T-helper 17 cell (primary cell): ENCODE measurements at places on chromosomes 12 and 14.

GRCh38 chr14:61120576-61120975 is 139.5 kb downstream of the SLC38A6 start:
- peak; percentile 4 for DNase-seq

GRCh38 chr12:104024348-104024747 is 25.6 kb downstream of the GLT8D2 start:
- no peak for DNase-seq

- DNase-seq = no peak
Measured at GRCh38 chr12:13744561-13744960, 236.8 kb downstream of the GRIN2B start.

DNA sequence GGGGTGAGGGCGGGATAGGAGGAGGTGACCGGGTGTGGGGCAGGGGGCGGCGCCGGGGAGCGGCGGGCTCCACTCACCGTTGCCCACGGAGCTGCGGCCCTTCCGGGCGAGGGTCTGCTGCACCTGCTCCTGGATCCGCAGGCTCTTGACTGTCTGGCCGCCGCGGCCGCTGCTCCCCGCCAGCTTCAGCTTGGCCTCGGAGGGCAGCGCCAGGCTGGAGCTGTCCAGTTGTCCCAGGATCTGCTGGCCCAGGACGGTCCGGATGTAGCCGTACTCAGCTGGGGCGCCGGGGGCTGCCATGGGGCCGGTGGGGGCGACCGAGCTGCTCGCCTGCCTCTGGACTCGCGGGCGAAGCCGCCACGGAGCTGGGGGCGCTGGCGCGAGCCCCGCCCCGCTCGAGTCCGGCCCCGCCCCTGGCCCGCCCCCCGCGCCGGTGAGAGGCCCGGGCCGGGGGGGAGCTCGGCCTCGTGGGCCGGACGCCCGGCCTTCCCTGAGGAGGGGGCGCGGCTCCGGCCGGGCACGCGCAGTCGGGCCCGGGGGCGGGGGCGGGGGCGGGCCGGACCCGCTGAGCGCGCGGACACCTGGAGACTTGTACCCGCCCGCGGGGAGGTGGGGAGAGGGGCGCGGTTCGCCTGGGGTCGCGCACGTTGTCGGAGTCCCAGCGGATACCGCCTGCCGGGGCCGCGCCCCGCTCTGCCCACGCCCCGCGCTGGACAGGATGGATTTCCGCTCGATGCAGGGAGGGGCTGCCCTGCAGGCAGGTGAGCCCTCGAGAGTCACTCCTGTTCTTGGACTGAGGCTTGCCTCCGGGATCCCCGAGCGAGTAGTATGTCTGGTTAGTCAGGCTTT is at the start of gene PKP2:
PKP2 (minus strand) TSS at position 346 of the 849 bp plus-strand sequence; CDS start at position 300, 46 bp downstream.
- DNase-seq = no peak

DNA sequence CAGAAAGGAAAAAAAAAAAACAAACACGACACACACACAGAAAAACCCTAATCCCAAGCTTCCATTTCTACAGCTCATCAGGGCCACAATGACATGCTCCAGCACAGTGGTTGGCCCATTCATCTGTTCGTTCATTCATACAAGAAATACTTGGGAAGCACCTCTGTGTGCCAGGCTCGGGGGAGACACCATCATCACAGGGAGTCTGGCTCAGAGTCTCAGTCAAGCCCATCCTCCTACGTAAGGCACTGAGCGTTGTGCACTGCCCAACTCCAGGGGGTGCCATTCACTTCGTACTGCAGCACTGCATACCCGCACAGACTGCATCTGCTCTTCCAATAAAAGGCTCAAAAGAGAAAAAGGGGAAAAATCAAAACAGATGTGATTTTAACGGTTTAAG is 15.3 kb downstream of the VPS37B start:
- DNase-seq = no peak

- DNase-seq = no peak
Measured at GRCh38 chr12:131223791-131224225, 270.1 kb downstream of the ADGRD1 start.

DNA sequence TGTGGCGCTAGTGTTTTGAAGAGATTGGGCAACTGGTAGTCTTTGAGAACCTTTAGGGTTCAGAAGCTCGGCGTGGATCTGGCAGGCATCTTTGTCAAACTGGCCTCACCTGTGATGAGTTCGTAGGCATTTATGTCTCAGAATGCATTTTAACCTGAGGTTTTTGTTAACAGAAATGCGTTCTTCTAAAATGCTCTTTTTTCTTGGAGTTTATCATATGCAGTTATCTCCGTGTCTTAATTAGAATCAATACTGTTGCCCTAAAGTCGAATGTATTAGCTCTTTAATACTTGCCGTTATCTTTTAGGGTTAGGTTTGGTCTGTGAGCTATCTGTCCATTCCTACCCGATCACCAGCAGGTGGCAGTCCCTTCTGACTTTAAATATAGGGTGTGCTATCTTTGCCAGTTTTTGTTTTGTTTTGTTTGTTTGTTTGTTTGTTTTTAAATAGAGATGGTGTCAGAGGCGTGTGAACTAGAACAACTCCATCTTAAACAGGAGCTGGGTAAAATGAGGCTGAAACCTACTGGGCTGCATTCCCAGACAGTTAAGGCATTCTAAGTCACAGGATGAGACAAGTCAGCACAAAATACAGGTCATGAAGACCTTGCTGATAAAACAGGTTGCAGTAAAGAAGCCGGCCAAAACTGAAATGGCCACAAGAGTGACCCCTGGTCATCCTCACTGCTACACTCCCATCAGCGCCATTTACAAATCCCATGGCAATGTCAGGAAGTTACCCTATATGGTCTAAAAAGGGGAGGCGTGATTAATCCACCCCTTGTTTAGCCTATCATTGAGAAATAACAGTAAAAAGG is 1.4 kb downstream of the ATF1 start:
- DNase-seq = peak; percentile 17

DNA sequence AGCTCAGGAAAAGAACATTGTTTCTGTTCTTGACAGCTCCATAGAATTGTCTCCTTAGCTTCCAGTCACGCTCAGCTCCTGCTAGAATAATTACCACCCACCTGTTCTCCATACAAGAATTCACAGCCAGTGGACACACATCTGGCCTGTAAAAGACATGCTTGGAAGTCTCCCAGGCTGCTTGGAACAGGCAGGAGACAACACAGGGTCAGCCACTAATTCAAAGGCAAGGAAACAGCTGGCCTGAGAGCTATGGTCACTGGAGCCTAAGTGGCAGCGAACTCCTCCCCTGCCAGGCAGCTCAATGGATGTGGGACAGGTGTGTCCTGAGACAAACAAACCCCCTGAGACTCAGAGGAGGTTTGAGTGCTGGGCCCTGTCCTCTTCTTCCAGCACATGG is 22.9 kb upstream of the LTBP2 start:
- no peak for DNase-seq

GRCh38 chr14:56774503-56774902 is 35.8 kb downstream of the OTX2 start:
- no peak for DNase-seq

DNA sequence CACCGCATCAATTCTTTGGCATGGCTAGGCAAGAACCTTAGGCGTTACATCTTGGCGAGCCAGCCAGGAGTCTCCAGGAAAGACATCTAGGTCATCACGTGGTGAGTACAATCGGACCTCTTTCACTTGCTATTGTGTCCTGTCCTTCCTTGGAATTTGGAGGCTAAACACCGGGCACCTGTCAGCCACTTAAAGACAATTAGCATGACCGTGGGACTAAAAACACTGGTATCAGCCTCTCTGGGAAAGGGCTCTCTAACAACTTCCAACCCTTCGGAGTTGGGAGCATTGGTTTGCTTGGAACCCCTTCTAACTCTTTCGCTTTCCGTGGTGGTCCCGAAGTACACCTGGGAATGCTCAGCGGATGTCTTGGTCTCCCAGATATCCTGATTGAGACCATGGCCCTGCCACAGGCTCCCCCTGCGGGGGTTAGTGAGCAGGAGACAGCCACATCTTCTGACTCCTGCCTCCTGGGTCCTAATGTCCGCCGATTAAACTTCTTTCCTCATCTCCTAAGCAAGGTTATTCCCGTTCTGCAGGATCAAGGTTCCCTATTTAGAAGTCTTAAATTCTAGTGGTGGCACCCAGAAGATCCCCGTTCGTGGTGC is 971.7 kb downstream of the FSCB start:
- DNase-seq = no peak

DNA sequence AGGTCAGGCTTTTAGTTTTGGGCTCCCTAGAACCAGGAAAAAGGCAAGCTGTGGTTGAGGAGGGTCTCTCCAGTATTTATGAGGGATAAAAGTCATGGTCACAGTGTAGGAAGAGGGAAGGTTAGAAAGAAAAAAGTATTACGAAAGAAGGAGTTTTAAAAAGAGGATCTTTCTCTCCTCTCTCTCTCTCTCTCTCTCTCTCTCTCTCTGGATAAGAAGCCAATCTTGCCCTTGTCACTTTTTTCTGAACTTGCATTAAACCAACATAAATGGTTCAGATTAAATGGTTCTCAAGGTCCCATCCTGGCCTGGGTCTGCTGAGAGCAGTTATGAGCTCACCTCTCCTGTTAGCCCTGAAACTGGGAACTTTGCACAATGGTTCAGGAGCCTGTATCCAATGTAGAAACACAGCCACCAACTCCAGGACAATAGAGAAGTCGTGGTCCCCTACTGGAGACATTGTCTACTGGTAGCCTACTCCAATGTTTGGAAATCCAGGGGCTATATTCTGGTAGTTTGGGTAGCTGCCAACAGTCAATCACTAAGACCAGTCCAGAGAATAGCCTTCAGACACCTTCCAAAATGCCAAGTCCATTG is 131.9 kb downstream of the DAD1 start:
- DNase-seq = no peak

- DNase-seq = no peak
Measured at GRCh38 chr12:72241552-72241951, 30.6 kb upstream of the TRHDE start.

- no peak for DNase-seq
Measured at GRCh38 chr12:54154681-54155186, 34.1 kb downstream of the SMUG1 start.

DNA sequence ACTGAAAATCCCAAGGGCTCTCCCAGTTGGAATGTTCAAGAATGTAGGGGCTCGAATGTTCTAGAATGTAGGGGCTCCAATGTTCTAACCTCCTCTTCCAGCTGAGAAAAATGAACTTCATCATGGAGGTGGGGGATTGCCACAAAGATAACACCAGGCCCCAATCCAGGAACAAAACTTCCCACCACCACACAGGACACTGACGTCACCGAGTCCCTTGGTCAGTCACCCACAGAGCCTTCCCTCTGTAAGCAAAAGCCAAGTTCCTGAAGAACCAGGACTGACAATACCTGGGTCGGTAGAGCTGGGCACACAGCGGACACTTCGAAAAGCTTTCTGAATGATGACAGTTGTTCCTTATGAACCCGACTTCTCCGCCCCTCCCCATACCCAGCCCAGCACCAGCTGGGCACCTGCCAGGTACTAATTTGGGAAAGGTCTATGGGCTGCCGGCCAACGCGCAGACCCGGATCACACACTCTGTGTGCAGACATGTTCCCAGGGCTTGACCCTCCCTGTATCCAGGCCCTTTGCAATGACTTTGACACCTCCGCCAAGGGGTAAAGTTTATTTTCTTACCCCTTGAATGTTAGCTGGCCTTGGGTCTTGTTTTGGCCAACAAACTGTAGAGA is 18.9 kb downstream of the ITPK1 start:
- no peak for DNase-seq

DNA sequence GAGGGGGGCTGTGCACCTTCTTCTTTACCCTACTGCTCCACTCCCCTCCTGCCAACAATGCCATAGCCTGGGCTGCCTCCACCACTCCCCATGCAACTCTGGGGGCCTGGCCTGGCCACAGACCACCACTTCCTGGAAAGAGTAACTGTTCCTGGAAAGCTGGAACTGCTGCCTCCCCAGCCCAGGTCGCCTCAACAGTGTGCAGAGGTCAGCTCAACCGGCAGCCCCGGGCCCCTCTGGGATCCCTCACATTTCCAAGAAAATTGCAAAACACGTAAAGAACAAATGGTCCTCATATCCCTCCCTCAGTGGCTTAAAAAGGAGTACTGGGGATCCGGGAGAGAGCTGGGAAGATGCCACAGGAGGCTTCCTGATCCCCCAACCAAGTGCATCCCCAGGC is 22.4 kb upstream of the DIO3 start:
- DNase-seq = no peak

- no peak for DNase-seq
Measured at GRCh38 chr12:124551268-124552144, 15.9 kb downstream of the NCOR2 start.

DNA sequence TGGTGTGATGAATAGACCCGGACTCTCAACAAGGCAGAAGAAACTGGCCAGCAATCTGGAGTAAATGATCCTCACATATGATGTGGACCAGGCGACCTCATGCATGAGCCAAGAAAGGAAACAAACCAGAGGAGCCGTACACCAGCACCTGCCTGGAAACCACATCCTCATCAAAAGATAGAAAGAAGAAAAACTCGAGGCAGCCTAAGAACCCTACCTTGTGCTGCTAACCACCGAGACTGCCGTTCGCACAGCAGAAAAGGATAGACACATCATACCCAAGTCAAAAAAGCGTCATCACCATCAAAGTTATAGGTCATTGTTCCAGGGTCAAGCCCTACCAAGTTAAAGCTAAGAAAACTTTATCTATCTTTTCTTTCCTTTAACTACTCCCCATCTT is 66.7 kb downstream of the RESF1 start:
- DNase-seq = no peak

GRCh38 chr12:80805106-80805505 is 88.4 kb downstream of the MYF5 start:
- DNase-seq = no peak

DNA sequence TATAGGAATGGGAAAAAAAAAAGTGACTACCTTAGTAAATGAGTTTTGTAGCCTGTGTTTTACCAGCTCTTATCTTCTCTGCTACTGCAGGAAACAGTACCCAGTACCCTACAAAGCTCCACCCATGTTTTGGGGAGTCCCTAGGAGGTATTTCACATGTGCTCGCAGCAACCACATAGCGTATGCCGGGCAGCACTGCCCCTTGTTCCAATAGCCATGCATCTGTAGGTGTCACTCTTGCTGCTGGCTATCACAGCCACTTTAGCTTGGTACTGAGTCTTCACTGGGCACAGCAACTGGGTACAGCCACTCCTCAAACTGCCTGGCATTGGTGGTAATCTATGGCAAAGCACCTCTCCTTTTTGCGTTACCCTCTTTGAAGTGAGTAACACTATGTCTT is 2.0 kb upstream of the MDM1 start:
- DNase-seq = no peak

GRCh38 chr14:74062809-74063150 is 21.5 kb downstream of the ALDH6A1 start:
- no peak for DNase-seq

GRCh38 chr12:104758771-104759170 is 199.3 kb downstream of the SLC41A2 start:
- no peak for DNase-seq

- no peak for DNase-seq
Measured at GRCh38 chr12:23657598-23657997, 291.9 kb downstream of the SOX5 start.

DNA sequence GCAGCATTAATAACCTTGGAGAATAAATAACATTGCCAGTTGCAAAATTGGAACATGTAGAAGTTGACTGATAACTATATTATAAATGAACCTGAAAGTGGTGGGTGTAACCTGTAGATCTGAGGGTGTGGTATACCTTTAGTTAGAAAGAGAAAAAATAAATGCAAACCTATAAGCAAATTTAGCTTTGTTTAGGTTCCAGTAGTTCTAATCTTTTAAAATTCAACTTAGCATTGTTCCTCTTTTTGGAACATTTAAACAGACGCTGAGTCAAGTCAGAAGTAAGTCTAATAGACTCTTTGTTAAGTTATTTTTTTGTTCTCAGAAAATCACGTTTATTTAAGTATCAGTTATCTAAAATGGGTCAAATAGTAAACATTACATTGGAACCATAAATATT is 120.0 kb downstream of the DNAI7 start:
- DNase-seq = no peak
